IMR-90 (cell line): ENCODE measurements at places on chromosomes 3 and 15. TPM values are rescaled to one million over a fixed set of nuclear protein-coding genes. Genes with fewer than 3 reads are reported as not detected.
A peak's percentile ranks its signal among the peaks of the same experiment; 100 is the strongest.

CHST14 gene
- total RNA-seq, result 3.3 and 3.8 TPM in 2 replicates

GRCh38 chr3:2920103-2920502 lies 190.1 kb downstream of the IL5RA start:
- DNase-seq, result no peak

GRCh38 chr3:45082142-45082538 lies 56.0 kb downstream of the CLEC3B start:
- DNase-seq, result peak; percentile 46

- no peak for DNase-seq
Measured at GRCh38 chr3:126338790-126339288, 18.4 kb downstream of the KLF15 start.

CACNA2D2 gene
- total RNA-seq, result not detected in 2 replicates

DNA sequence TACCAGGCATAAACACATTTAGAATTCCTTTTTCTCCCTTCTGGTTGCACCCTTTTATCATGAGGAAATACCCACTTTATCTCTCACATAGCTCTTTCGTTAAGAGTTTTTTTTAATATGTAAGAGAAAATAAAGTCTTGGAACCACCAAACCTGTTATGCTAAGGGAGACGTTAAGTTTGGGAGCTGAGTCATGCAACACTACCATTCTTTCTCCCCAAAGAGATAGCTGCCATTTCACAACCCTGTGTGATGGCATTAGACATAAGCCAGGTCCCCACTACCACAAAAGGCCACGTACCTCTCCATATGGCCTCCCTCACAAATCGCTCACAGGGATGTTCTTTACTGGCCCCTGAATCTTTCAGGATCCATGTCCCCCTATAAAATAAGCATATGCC lies 7.6 kb upstream of the NIPA1 start:
- DNase-seq, result no peak

SUCNR1 gene
- total RNA-seq, result not detected in 2 replicates

FGF12 gene
- total RNA-seq, result not detected in 2 replicates

TGM4 gene
- under 0.01 TPM in 1 of 2 replicates, not detected in the other for total RNA-seq

GRCh38 chr3:24168977-24169376 lies 223.9 kb downstream of the NR1D2 start:
- no peak for DNase-seq

DNA sequence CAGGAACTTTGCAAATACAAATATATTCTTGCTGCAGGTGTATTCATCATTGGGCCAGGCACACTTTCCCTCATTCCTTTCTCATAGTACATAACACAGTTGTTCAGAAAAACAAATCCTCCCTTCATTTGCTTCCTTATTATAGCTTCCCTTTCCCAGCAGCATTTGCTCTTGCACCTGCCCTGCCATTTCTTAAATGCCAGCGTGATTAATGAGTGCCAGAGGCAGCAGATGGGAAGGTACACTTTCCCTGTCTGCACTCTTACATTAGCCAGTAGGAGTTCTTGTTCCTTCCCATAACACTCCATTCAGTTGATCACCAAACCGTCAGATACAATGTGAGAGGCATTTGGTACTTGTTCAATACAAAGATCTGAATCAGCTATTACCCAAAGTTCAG lies 128.5 kb upstream of the GAP43 start:
- DNase-seq, result no peak

GRCh38 chr3:27544372-27544865 lies 60.2 kb upstream of the SLC4A7 start:
- peak; percentile 68 for DNase-seq

DNA sequence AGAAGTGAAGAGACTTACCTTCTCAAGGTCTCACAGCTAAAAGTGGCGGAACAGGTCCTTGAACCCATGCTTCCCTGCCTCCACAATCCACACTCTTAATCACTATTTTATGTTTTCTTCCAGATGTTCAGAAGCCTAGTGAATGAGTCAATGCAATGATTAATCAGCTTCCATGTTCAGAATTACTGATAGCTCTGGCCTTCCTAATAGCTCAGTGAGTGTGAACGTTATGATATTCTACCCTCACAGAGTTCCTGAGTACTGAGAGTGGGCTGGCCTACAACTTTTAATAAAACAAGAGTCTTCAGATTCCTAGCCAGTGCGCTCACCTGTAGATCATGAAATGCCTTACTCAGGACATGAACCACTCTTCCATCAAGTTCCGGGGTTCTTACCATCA lies 443.0 kb upstream of the ADAMTS9 start:
- no peak for DNase-seq

STOML1 gene
- total RNA-seq, result 11.8 and 12.5 TPM in 2 replicates

GRCh38 chr3:56784448-56785001 lies 17.2 kb downstream of the ARHGEF3 start:
- no peak for DNase-seq

GRCh38 chr3:59264366-59264765 lies 214.5 kb upstream of the CFAP20DC start:
- no peak for DNase-seq

ADAMTSL3 gene
- total RNA-seq, result under 0.01 TPM in 1 of 2 replicates, not detected in the other

DNA sequence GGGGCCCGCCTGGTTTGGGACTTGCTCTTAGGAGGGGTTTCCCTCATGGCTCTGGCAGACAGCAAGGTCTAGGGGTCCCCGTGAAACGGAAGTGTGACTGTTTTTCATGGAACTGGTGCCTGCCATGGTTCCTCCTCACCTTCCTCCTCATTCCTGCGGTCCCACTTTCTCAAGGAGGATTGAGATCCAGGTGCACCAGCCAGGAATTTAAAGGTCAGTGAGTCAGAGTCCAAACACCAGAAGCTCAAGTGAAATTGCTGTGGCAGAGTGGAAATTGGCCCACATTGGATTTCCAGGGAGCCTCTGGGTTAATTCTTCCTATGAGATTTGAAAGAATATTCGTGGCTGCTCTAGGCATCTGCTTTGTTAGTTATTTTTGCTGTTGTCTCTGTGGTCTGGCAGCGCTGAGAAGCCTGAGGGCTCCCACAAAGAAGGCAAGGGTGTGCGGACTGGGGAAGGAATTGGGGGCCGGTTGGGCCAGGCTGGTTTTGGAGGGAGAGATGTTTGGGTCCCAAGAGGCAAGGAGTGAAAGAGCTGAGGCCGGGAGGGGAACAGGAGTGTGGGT lies 60.4 kb upstream of the TNFAIP8L3 start:
- no peak for DNase-seq

RFT1 gene
- total RNA-seq, result 23.5 and 28.6 TPM in 2 replicates

DNA sequence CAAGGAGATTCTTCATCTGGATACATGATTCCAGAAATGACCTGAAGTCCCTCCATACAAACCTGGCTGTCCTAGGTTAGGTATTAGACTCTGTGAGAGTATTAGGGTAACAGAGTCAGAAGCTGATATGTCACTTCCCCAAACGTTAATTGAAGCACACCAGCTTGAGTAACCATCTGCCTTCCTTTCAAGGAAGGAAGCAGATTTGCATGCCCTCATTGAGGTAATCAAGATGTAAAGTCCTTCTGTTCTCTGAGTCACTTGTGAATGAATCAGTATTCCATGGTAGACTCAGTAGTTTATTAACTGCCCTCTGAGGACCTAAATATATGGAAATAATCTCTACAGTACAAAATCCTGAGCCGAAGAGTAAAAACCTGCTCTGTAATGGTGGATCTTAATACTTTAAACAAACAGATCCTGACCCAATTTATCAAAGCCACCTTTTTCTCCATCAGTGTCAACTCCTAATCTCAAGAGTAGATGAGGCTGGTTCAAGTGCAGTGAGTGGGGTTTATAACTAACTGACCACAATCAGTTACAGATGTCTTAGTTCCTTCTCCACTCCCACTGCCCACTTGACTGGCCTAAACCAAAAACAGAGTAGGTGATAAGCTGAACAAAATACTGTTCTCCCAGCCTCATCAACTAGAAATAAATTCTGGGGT lies 246.2 kb upstream of the CHRM5 start:
- peak; percentile 77 for DNase-seq

NMNAT3 gene
- under 0.01 and 0.36 TPM in 2 replicates for total RNA-seq
